ENCODE measurements at places on chromosomes 2 and 18. TPM values are rescaled to one million over a fixed set of nuclear protein-coding genes. Genes with fewer than 3 reads are reported as not detected.
A peak's percentile ranks its signal among the peaks of the same experiment; 100 is the strongest.

GRCh38 chr2:157433394-157433793, 10.5 kb downstream of the CYTIP start:
- no peak for DNase-seq

DNA sequence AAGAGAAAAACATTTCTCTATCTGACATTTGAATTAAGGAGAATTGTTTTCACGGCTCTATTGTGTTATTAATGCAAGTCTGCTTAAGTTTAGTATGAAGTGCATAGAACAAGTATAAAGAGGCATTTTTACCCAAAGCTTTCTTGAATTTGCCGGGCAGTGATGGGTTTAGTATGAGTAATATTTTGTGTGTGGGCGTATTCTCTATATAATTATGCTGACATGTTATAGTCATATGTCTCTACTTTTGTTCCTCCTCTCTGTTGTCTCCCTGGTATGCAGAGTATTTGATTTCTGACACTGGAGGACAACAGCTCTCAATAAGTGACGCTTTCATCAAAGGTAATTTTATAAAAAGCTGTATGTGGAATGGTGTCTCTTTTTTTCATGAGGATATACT, 45.9 kb downstream of the PIKFYVE start:
- DNase-seq: no peak

GRCh38 chr2:88626171-88627054, 851 bp downstream of the EIF2AK3 start:
- peak; percentile 27 for DNase-seq

DNA sequence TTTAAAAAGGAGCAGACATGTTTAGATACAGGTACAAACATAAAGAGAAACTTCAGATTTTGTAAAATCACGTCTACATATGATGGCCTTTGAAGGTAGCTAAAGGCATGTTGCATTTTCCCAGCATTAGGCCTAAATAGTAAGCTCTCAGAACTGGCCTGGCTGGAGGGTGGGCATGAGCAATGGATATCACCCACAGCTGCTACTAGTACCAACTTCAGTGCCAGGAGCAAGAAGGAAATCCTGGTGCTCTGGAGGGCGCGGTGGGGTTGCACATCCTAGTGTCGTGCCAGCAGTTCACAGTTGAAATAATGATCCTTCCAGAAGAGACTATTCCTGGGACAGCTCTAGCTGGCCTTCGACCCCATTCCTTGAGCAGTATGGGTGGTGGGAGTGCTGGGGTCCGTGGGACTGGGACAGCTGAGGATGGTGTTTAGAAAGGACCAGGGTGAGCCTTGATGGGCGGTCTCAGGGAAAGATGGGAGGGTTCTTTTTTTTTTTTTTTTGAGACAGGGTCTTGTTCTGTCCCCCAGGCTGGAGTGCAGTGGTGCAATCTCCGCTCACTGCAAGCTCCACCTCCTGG, 4.9 kb downstream of the DES start:
- DNase-seq: no peak

GRCh38 chr2:81181845-81182244, 877.3 kb upstream of the LRRTM1 start:
- DNase-seq: no peak

SLC23A3 gene
- polyA plus RNA-seq: 3.6 TPM

INPP5D gene
- polyA plus RNA-seq: 12.8 TPM

DNA sequence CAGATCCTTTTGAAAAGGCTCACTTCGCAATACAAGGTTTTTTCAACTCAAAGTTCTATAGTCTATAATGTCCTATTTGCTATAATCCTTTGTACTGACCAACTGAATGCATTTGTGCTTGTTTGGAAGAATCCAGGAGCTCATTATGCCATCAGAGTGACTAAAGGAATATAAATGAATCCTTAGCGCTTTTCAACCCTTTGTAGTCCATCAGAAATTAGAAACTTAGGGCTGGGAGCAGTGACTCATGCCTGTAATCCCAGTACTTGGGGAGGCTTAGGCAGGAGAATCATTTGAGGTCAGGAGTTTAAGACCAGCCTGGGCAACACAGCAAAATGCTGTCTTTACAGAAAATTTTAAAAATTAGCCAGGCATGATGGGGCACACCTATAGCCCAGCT, 330.2 kb upstream of the CHAC2 start:
- no peak for DNase-seq

CROCC2 gene
- polyA plus RNA-seq: 3.5 TPM

DNA sequence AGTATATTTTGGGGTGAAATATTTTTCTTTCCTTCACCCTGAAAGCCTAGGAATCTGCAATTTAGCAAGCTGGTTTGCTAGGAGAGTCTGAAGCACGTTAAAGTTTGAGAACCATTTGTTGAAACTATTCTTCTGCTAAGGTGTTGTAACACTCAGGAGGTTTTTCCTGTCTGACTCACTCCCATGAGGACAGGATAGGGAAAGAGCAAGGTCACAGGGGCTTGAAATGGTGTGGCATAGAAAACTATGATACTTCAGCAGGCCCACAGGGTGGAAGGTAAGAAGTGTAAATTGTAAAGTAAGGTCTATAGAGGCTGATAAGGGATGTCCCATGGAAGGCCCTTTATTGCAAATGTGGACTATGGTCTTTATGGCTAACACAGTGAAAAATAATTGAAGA, 177.7 kb upstream of the ZC3H15 start:
- no peak for DNase-seq

- peak; percentile 62 for DNase-seq
These were observed 154.8 kb downstream of the TGIF1 start for GRCh38 chr18:3604498-3605408.

SLC8A1 gene
- polyA plus RNA-seq: 4.6 TPM

DNA sequence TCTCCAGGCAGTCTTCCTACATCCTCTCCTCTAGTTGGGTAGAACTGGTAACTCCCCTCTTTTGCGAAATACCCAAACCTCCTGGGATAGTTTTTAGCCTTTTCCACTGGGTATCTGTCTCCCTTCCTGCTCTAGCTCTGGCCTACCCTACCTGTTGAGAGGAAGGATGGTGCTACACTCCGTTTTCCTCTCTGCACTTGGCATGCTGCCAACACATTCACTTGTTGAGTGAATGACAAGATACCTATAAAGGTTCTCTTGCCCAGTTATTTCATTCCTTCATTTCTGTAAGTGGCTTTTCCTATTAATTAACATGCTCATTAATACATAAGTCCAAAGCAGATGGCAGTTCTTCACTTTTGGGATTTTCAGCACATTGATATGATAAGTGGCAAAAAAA, 293.8 kb downstream of the CNTNAP5 start:
- DNase-seq: no peak

EGR4 gene
- polyA plus RNA-seq: not detected

DNA sequence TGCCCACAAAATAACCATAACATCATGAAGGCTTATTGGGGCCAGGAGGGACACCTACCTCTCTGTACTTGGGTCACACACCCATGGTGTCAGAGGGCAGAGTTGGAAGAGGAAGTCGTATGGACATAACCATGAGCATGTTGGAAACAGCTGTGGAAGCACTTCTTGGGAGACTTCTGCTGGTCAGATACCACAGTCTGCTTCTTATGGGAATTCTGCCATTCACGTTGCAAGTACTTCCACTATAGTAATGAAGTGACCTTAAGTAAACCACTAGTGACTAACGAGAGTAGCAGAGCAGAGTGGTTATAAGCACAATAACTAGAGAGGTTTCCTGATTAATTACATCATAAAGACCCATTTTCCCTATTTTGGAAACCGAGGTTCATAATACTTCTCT, 61.1 kb upstream of the TFPI start:
- no peak for DNase-seq

SERPINB2 gene
- polyA plus RNA-seq: 0.27 TPM

KCNJ3 gene
- polyA plus RNA-seq: 0.67 TPM

GRCh38 chr2:37555457-37555856, 116.0 kb downstream of the CDC42EP3 start:
- no peak for DNase-seq

DNA sequence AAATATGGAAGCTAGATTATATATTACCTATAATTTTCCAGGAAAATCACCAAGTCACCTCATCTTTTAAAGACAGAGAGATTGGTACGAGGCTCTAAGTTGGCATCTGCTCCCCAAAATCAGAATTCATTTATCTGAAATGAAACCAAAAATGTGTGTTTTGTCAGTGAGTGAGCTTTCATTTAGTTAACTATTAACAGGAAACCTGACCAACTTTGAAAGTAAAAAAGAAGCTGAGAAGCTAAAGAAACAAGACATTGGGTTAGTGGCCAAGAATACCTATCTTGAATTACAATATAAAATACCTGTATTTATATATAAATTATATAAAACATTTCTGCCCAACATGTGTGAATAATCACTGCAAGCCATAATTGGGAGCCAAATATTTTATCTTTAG, 1.9 kb downstream of the MPPE1 start:
- DNase-seq: no peak
